Ovary (tissue), 10 donors: ENCODE measurements at places on chromosomes 1 and 21.

- no peak for DNase-seq
Measured at GRCh38 chr1:87584586-87584985, 255.9 kb downstream of the LMO4 start.

DNA sequence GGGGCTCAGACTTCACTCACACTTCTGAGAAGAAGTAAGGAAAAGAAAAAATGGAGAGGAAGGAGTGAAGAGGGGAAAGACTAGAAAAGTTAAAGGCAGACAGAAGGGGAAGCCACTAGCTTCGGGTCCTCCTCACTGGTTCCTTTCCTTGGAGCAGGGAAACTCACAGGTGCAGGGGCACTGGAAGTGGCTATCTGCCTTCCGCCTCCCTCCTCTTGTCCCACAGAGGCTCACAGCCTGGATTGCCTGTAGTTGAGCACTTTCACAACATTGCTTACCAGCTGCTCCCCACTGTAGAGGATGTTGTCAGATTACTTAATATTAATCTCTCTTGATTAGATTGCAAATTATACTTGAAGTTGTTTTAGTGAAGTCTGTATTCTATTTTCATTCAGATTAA, 21.6 kb upstream of the ABCA4 start:
- no peak for DNase-seq

GRCh38 chr1:201730611-201731010, 98.3 kb upstream of the IPO9 start:
- no peak for DNase-seq

DNA sequence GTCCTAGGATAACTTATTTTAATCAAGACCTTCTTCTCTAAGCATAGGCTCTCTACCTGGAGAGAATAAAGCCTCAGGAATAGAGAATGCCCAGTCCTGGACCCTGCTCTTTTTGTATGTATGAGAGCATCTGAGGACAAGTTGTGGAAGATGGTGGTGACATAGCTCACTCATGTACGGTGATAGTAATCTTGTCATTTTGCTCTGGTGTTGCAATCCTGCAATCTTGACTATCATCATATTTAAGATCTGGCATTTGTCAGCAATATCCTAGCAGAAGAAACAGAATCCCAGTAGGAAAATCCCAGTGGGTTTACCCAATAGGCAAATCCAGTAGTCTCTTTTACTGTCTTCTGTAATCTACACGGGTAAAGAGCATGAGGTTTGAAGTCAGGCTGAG, 21.6 kb upstream of the SERBP1 start:
- no peak for DNase-seq
